Femur (tissue), 1 donor: ENCODE measurements at places on chromosomes 5 and 9.
A peak's percentile ranks its signal among the peaks of the same experiment; 100 is the strongest.

GRCh38 chr9:32395510-32396216, 11.2 kb downstream of the ACO1 start:
- DNase-seq = peak; percentile 57

DNA sequence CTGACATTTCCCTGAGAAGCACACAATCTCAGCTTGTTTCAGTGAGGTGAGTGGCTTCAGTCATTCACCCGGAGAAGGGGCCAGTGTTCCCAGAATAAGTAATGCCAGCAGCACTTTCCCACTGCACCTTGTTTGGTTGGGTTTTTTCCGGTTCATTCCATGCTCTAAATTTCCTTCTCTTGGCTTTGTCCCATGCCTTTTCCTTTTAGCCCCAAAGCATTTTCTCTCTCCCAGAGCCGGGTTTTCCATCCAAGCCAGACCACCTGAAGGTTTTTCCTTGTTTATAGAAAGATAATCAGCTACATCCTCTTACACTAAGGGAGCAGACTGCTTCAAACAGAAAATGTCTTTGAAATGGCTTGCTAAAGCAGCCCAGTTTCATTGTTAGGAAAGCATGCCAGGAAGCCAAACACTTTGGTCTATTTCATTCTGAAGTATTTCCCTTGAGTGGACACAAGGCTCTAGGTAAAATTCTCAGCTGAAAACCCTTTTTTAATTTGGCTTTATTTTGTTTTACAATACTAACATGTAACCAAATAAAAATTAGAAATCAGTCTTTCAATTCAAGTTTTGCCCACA, 501.6 kb downstream of the DTWD2 start:
- no peak for DNase-seq

DNA sequence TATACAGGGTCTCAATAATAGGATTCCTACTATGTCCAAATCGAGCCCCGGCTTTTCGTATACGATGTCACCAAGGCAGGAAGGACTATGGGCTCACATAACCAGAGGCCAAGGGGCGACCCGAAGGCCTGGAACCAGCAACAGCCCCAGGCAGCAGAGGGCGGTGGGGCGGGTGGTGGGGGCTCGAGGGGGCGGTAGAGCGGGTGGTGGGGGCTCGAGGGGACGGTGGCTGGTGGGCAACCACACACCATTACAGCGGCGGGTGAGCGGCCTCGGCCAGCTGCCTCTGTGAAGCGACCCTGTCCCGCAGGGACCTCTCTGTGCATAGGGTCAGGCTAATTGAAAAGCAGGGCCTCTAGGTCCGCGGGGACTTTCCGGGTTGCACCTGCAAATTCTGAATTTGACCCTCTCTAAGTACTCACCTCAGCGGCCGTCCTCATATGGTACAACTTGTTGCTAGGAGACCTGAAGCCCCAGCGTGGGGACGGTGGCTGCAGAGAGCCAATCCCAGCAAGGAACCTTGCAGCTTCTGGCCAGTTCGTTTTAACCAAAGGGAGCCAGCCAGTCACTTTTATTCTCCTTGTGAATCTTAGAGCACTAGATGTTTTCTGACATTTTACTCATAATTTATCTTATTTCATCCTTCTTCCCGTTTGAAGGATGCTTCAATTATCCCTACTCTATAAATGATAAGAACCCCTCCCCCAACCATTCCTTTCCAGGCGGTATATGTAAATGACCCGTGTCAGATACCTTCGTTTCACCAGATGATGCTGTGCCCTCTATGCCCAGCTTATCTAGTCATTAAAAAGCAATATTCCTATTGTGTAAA, at the start of gene NME5:
NME5 (minus strand) TSS at position 480 of the 832 bp plus-strand sequence. CDS start 648 bp downstream, outside the sequence.
- DNase-seq = peak; percentile 61

DNA sequence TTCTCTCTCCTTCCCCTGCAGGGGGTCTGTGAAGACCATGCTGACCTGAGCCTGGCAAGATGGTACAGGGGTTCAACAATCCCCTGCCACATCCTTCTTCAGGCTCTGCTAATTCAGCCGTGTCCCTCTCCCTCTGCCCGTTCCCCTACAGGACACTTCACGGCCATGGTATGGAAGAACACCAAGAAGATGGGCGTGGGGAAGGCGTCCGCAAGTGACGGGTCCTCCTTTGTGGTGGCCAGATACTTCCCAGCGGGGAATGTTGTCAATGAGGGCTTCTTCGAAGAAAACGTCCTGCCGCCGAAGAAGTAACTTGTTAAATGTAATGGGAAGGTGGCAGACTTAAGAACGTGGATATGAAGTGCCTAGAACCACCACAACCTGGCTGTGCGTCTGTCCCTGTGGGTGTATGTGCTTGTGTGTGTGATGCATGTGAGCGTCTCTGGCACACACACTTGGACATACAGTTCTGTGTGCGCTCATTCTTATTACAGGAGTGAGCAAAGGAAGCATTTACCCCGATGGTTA, 6.9 kb upstream of the CCIN start:
- DNase-seq = no peak

GRCh38 chr9:81676395-81676794, 13.0 kb downstream of the TLE1 start:
- DNase-seq = no peak

DNA sequence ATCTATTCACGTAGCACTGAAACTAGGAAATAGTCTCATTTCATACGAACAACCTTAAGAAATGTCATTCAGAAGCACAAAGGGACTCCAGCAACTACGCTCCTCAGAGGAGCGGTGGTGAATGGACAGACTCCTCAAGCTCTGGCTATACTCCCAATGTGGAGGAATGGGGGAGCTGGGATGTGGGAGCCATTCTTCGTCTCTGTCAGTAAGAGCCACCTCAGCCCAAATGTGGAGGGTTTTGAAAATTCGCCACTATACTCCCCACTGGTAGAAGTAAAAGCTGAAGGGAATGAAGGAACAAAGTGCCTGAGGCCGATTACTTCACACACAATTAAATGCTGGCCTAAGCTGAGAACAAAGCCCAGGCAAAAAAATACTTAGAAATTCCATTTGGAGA, 96.3 kb downstream of the ADAMTS12 start:
- no peak for DNase-seq

DNA sequence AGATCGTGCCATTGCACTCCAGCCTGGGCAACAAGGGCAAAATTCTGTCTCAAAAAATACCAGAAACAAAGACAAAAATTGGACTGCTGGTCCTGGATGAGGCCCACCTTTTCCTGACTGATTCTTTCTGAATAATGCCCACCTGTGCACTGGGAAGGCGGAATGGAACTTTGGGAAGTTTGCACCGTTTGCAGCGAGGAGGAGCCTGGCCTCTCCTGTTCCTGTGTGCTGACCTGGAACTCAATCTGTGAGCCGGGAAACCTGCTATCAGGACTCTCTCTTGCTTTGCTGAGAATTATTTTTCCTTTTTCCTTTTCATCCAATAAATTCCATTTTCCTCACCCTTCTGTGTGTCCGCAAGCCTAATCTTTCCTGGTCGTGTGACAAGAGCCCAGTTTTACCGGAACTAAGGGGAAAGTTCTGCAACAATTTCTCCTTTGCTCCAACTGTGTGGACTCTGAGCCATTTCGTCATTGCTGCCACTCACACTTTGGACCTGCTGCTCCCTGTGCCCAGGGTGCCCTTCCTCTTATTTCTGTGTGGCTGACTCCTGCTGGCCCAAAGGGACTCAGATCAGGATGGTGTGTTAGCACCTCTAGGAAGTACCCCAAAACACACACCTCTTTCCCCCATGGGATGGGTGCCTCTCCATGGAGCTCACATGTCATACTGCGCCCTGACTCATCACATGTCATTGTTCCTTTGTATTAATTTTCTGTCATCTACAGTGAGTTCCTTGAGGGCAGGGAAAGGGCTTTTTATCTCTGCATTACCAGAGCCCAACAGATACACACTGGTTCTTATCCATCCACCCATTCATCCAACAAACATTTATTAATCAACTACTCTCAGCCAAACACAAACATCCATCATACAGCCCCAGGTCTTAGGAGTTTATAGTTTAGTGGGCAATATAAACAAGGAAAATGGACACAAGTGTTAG, 4.7 kb upstream of the GLRX start:
- DNase-seq = no peak

GRCh38 chr5:169744336-169744735, 107.3 kb downstream of the DOCK2 start:
- no peak for DNase-seq

DNA sequence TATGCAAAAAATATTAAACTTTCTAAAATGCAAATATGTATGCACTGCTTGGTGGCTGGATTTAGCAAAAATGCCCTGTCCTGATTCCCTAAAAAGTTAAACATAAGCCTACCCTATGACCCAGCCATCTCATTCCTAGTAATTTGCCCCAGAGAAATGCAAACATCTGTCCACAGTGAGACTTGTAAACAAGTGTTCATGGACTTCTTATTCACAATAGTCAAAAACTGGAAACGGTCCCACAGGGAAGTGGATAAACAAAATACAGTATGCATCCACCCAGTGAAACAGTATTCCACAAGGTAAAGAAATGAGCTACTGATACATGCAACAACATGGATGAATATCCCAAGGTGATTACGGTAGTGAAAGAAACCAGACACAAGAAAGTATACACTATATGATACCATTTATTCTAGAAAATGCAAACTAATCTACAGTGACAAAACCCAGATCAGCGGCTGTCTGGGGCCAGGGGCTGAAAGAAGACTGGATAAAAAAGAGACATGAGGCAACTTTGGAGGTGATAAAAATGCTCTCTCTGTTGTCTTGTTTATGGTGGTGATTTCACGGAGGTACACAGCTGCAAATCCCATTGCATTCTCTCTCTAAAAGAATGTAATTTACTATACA, 277.3 kb downstream of the GLIS3 start:
- DNase-seq = no peak

- DNase-seq = peak; percentile 74
Observed at GRCh38 chr5:78587081-78587774, 61.3 kb downstream of the LHFPL2 start.

- DNase-seq = no peak
Observed at GRCh38 chr9:38012767-38013450, 56.1 kb downstream of the SHB start.

DNA sequence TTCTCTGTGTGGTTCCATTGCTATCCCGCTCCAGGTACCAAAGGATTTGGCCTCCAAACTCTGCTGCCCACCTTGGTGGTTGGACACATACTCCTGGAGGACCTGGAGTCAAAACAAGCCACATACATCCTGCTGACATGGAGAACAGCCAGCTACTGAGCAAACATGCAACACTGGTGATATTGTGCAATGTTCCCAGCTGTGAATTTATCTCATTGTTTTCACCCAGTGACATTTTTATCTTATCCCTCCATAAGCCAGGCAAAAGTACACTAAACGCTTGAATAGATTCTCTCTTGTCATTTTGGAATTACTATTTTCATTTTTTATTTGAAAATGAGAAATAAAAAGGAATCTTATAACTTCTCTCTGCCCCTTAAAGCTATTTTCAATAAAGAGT, 11.1 kb upstream of the CTSL start:
- DNase-seq = no peak

DNA sequence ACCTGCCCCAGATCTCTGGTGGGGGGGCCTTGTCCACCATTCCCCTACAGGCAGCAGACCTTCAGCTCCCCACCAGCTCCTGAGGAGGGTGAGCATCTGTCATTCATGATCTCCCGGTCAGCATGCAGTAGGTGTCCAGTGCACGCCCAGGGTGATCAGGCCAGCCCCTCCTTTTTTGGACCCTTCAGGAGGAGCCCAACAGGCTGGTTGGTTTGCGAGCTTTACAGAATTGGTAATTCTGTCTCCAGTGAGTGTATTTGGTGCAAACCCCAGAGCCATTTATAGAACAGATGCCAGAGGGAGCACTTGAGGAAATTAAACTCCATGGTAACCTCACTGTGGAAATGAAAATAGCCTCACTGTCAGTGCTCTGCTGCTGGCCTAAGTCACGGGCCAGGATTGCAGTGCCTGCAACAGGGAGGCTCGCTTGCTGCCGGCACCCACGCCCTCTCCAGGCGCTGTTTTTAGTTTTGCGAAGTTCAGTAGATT, 23.4 kb downstream of the WNK2 start:
- DNase-seq = peak; percentile 88

DNA sequence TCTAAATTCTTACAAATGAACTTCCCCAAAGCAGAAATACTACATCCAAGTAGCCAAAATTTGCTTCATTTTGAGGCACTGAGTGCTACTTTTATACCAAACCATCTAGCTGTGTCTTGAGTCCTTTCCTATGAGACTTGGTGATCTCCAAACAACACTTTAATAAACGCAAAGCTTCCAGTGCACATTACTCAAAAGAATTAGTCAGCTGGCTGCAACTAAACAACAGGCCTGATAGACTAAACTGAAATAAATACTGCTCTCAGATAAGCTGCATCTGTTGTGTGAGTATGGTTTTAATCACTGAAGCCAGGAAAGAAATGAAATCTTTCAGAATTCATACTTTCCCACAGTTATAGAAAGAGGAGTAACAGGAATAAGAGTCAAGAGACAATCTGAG, 80.3 kb downstream of the VCAN start:
- DNase-seq = no peak

GRCh38 chr9:106017198-106017740, 322.9 kb downstream of the TMEM38B start:
- DNase-seq = no peak

DNA sequence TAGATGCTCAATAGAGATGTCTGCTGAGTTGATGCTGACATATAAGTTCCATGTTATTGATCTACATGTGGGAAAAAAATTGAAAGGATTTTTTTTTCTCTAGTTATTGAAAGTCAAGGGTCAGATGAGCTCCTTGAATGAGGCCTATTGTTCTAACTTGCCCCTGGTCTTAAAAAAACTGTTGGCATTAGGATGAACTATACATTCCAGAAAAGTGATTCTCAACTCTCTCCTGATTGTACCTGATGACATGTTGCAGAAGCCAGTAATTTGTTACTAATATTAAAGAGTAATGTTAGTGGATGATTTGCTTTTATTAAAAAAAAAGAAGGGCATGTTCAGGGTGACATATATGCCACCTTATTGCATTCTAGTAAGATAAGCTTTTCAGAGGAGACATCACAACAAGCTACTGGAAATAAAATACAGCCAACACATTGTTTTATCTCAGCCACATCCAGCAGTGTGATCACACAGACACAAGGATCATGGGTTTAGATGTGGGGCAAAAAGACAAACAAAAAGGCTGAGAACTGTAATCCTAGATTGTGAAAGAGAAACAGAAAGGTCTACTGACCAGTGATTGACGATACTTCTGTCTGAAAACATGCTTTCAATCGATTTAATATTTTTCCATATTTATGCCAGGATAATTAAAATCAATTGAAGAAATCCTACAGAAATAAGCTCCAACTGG, 1314.1 kb upstream of the C9orf72 start:
- DNase-seq = no peak

GRCh38 chr9:108434502-108434901, 421.3 kb downstream of the ACTL7B start:
- no peak for DNase-seq

DNA sequence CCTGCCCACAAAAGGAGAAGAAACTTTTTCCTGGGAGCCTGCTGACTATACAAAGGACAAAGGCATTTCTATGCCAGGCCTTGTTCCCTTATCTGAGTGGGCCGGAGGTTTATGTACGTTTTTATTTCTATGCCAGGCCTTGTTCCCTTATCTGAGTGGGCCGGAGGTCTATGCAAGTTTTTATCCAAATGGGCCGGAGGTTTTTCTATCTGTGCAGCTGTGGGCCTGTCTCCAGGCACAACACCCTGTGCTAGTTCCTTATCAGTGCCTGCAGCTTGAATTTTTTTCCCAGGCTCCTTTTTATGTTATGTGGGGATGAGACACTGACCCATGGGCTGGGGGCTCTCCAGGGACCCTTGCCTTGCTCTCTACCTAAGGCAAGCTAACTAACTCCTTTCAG, 5.5 kb downstream of the SLC25A2 start:
- DNase-seq = no peak
